ENCODE measurements at places on chromosomes 5 and 9. TPM values are rescaled to one million over a fixed set of nuclear protein-coding genes. Genes with fewer than 3 reads are reported as not detected.

- no peak for DNase-seq
These were observed 26.7 kb downstream of the NDUFS6 start for GRCh38 chr5:1827886-1828397.

GRCh38 chr9:37004424-37004935 lies 29.6 kb downstream of the PAX5 start:
- DNase-seq = no peak

The LCN6 gene
- not detected for total RNA-seq

GRCh38 chr9:21985964-21986667 lies 8.1 kb downstream of the CDKN2A start:
- no peak for DNase-seq

DNA sequence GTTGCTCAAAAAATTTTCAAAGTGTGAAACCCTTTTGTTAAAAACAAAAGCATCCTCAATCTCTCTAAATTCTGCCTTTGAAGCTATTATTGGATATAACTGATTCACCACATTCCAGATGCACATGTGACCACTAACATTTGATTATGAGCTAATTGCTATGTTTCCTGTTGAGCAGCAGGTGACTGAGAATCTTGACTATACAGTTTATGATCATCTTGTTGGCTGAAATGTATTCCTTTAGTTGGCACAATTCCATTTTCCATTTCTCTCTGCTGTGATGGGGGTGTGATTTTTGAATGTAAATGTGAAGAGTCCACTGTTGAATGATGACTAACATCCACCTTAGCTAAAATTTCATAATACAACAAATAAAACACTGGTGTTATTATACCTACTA lies 10.7 kb downstream of the LYSMD3 start:
- DNase-seq = no peak

GRCh38 chr5:163563880-163564279 lies 58.5 kb downstream of the MAT2B start:
- no peak for DNase-seq

Data from kidney epithelial cell (primary cell).